ENCODE measurements at places on chromosomes 2 and 18. TPM values are rescaled to one million over a fixed set of nuclear protein-coding genes. Genes with fewer than 3 reads are reported as not detected.

LIMS3 gene
- 1.6 TPM for total RNA-seq

COLEC12 gene
- 144 TPM for total RNA-seq

GREB1 gene
- total RNA-seq = 0.47 TPM

RAPGEF4 gene
- total RNA-seq = 1.9 TPM

RIT2 gene
- total RNA-seq = not detected

SMYD1 gene
- total RNA-seq = not detected

SPR gene
- 27.9 TPM for total RNA-seq

QPCT gene
- 8.8 TPM for total RNA-seq

DCC gene
- 0.52 TPM for total RNA-seq

ACVR1 gene
- 20.8 TPM for total RNA-seq

ITPRIPL1 gene
- total RNA-seq = 2.7 TPM

GTF2A1L gene
- 0.69 TPM for total RNA-seq

SLC35G4 gene
- total RNA-seq = not detected

BOK gene
- 9.3 TPM for total RNA-seq

MERTK gene
- 0.86 TPM for total RNA-seq

RTP5 gene
- total RNA-seq = not detected

DUSP11 gene
- 17.0 TPM for total RNA-seq

MEIS1 gene
- 231 TPM for total RNA-seq

COBLL1 gene
- 2.5 TPM for total RNA-seq

FABP1 gene
- total RNA-seq = 0.09 TPM

NT5C1B gene
- not detected for total RNA-seq

AFF3 gene
- 0.34 TPM for total RNA-seq

CROCC2 gene
- 0.26 TPM for total RNA-seq

CYP27C1 gene
- total RNA-seq = not detected

MPP4 gene
- 0.43 TPM for total RNA-seq

LRRC30 gene
- not detected for total RNA-seq

CNRIP1 gene
- total RNA-seq = 17.2 TPM

RGPD4 gene
- not detected for total RNA-seq

NPPC gene
- total RNA-seq = 0.16 TPM

TLX2 gene
- 1.4 TPM for total RNA-seq

ALK gene
- total RNA-seq = 0.16 TPM

FAM228A gene
- total RNA-seq = 0.09 TPM

BOLL gene
- total RNA-seq = not detected

AQP4 gene
- total RNA-seq = not detected

SLC25A12 gene
- 17.5 TPM for total RNA-seq

PSD4 gene
- total RNA-seq = 0.17 TPM

POLE4 gene
- total RNA-seq = 19.8 TPM

CFAP210 gene
- 0.17 TPM for total RNA-seq

BMPR2 gene
- total RNA-seq = 15.8 TPM

POLR1A gene
- total RNA-seq = 10.1 TPM

NYAP2 gene
- not detected for total RNA-seq

KCNJ3 gene
- not detected for total RNA-seq
